ENCODE measurements at places on chromosomes 13 and 19.

- no peak for DNase-seq
Observed at GRCh38 chr19:45716359-45717130, 14.2 kb downstream of the FBXO46 start.

DNA sequence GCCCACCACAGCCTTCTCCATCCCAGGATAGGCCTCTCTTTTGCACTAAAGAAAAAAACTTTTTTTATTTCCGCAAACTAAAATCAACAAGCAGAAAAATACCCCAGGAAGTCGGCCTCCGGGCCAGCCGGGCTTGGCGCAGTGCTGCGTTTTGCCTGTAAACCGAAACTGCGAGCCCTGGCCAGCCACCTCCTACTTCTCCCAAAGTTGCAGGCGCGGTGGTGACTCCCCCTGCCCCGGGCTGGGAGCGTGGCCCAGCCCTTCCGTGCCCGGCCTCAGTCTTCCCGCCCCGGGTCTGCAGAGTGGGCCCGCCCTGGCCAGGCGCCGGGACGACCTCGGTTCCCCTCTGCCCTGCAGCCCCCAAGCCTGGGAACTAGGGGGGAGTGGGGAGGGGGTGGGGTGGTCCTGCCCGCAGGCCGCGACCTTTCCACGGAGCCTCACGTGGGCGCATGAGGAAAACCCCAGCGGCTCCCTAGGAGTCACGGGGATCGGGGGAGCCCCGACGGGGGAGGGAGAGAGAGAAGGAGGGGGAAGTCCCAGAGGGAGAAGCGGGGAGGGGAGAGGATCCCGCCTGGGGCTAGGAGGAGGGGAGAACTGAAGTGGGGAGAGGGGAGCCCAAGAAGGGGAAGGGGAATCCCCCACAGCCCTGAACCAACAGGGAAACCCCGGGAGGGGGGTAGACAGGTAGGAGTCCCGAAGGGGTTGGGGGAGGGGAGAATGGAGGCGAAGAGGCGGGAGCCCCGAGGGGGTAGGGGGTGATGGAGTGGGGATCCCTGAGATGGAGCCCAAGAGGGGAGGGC is 3.0 kb downstream of the GADD45B start:
- peak; percentile 39 for DNase-seq

GRCh38 chr13:24671386-24672113 is 8.7 kb upstream of the ATP12A start:
- DNase-seq, result no peak

DNA sequence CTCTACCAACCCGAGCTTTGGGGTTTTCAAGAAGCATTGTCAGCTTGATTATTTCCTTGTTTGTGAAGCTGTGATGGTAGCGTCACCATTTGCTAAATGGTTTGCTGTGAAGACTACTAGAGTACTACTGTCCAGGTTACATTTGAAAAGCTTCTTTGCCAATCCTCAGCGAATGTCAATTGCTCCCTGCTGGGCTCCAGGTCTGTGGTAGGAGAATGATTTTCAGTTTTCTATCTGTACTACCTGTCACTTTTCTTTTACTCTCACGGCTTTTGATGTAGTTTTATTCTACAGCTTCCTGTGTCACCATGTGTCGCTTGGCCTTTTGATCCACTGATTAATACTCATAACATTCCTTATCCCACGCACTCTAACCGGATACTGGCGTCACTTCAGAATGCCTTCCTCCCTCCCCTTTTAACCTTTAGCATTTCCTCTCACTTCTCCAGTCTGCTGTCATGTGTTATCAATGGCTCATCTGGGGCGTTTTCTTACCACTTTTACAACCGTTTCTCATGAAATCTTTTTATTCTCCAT is 7.5 kb upstream of the GPR183 start:
- no peak for DNase-seq

- DNase-seq, result no peak
Observed at GRCh38 chr19:752652-753517, 2.0 kb downstream of the MISP start.

DNA sequence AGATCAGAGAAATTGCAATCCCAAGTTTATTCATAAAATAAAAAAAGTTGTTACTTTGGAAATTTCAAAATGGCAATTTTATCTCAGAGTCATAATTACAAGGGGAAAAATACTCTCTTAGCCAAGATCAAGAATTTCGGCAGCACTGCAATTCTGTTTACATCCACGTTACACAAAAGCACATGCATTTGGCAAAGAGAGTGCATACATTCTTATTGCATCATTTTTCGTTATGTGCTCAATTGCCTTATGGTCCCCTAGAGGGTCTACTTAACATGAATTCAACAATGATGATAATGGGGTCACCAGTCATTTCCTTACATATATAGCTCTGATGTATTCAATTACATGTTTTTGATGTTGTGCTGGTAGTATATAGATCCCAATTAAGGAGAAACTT is 498.0 kb downstream of the DIAPH3 start:
- DNase-seq, result no peak

GRCh38 chr19:46000491-46001246 is 5.4 kb downstream of the CCDC61 start:
- no peak for DNase-seq

- no peak for DNase-seq
Observed at GRCh38 chr19:38691938-38692457, 44.5 kb downstream of the ACTN4 start.

DNA sequence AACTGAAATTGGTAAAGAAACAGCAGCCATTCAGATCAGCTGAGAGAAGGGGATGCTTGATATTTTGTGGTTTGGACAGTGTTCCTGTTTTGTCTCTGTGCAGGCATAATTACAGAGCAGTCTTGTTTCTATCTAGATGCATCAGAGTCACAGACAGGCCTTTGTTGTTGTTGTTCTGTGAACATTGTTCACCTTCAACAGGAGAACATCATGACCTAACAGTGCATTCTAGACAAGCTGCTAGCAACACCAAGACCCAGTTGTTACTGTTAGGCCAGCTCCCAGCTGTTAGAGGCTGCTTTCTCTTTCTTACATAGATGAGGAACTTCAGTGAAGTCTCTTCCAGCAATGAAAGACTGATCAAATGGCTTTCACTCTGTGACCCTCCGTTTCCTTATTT is 8.5 kb upstream of the LSR start:
- no peak for DNase-seq

DNA sequence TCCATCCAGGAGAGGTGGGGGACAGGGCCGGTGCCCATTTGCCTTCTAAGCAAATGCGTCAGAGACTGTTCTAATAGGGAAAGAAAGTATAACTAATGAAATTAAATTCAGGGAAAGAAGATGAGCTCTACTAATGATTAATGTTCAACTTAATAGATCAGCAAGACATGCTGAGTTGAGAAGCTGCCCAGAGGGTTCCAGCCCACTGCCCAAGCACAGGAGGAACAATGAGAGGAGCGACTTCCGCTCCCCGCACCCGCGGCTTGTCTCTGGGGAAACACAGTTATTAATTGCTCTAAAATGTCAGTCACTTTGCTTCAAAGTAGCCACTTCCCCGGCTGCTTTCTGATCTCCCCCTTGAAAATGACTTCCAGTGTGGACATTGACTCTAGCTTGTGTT is 331.3 kb downstream of the UQCRFS1 start:
- no peak for DNase-seq

GRCh38 chr13:20684546-20684945 is 19.0 kb upstream of the IL17D start:
- DNase-seq, result no peak

DNA sequence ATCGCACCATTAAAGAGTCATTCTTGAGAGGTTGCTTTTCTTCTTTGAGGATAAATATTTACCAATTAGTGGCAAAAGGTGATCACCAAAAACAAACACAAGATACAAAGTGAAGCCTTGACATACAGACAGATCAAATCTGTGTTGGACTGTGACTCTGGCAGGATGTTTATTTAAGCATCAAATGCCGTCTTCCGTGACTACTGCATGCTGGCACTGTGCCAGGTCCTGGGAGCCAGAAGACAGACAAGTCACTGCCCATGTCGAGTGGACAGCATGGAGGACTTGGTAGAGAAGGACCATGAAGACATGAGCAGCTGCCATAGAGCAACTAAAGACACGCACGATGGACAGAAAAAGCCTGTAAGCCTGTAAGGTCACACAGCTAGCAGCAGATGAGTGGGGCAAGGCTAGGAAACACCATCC is 92.8 kb upstream of the FARP1 start:
- DNase-seq, result no peak

DNA sequence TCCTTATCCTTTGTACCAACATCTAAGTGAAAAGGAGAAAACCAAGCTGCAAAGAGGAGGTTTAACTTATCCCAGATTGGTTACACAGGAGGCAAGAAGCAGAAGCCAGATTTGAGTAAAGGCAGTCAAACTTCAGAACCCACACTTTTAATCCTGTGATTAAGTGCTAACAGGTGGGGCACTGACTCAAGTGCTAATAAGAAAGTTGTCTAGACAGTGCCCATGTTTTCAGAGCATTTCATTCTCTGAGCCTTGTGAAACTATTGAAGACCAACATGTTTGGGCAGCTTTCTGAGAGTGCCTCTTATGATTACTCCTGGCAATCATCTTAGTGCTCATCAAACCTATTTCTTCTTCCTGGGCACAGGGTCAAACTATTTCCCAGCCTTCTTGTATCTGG is 380.8 kb downstream of the KCNRG start:
- DNase-seq, result no peak

- DNase-seq, result no peak
Observed at GRCh38 chr13:42803563-42804204, 22.3 kb downstream of the FAM216B start.

DNA sequence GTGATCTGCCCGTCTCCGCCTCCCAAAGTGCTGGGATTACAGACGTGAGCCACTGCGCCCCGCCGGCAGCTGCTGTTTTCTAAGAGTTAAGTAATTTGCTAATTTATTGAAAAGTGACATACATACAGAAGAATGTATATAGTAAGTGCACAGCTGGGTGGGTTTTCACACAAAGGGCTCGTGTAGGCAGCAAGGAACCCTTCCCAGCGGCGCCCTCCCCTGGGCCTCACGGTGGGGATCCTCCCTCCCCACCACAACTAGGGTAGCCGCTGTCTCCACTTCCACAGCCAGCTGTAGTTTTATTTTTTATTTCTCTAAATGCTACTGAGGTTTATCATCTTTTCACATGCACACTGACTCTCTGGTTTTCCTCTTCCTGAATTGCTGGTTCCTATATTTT is 64.9 kb downstream of the CRYL1 start:
- no peak for DNase-seq

- DNase-seq, result no peak
Observed at GRCh38 chr13:76663592-76664335, 222.4 kb downstream of the KCTD12 start.

- no peak for DNase-seq
Observed at GRCh38 chr19:2213799-2214198, 22.3 kb downstream of the PLEKHJ1 start.

DNA sequence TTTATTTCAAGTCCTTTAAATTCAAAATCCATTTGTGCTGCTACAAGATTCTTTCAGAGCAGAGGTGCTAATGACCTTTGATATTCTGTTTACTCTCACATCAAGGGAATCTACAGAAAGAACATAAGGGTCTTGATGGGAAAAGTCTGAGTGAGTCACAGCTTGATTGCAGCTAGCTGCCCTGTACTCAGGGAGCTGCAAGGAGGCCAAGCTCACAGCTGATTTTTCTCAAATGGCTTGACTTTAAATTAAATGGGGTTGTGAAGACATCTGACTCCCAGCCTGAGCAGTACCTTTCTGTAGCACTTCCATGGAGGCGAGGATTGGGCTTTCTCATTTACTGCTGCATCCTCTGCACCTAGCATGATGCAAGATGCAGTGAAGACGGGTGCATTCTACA is 62.5 kb downstream of the RAP2A start:
- DNase-seq, result no peak

- no peak for DNase-seq
Observed at GRCh38 chr19:35249848-35250711, 1.3 kb downstream of the LSR start.

DNA sequence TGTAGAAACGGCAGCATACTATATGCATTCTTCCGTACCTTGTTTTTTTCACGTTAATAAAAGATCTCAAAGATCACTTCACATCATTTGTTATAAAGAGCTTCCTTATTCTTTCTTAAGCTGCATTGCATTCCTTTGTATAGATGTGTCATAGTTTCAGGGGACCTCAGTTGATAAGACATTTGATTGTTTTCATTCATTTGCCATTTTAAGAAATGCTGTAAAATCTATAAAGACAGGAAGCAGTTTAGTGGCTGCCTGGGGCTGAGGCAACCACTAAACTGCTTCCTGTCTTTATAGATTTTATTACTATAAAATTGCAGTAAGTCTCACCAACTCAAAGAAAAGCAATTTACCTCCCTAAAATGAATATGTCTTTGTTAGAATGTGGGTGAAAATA is 59.4 kb downstream of the ZDHHC20 start:
- DNase-seq, result no peak

- no peak for DNase-seq
Observed at GRCh38 chr19:15529774-15530372, 21.5 kb downstream of the CYP4F22 start.

DNA sequence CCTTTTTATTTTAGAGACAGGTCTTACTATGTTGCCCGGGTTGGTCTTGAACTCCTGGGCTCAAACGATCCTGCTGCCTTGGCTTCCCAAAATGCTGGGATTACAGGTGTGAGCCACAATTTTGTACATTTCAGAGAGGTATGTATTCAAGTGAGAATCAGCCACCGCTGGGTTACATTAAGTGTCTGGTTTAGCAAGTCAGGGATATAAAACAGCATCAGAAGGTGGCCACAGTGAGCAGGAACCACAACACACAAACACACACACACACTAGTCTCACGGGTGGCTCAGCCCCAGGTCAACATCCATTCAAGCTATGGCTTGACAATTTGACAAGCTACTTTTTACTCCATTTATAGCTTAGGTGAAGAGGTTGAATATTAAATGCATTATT is 20.2 kb downstream of the KLK5 start:
- no peak for DNase-seq

GRCh38 chr13:93055233-93055632 is 171.4 kb upstream of the GPC6 start:
- no peak for DNase-seq

DNA sequence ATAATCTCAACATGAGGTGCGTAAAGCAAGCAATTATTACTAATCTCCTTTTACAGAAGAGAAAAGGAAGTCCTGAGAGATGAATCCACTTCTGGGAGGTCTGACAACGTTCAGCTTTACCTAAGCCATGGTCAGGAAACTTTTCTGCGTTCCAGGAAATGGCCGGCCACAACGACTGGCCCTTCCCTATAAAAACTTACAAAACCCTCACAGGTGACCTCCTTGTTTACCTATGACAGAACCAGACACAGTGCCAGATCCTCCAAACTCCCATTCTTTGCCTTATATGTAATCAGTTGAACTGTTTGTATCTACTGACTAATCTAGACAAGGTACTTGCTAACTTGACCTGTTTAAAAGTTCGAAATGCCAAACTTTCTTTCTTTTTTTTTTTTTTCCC is 351.7 kb upstream of the TMTC4 start:
- no peak for DNase-seq

- DNase-seq, result no peak
Observed at GRCh38 chr13:98761126-98761985, 8.9 kb upstream of the SLC15A1 start.

GRCh38 chr19:4368128-4368820 is 24.9 kb downstream of the MPND start:
- DNase-seq, result no peak

GRCh38 chr13:98650396-98651107 is 73.6 kb upstream of the STK24 start:
- DNase-seq, result no peak
